A549 treated with DMSO at 1 μM for 4 hours (cell line): ENCODE measurements at places on chromosomes 7 and 10. TPM values are rescaled to one million over a fixed set of nuclear protein-coding genes. Genes with fewer than 3 reads are reported as not detected.

The PTN gene
- not detected in 5 replicates for total RNA-seq

The CLCN1 gene
- total RNA-seq = 0.03 to 0.07 TPM (median 0.06 TPM) in 3 of 5 replicates, not detected in the others

The GNAT3 gene
- total RNA-seq = not detected in 5 replicates

The AHR gene
- 13.3 to 20.9 TPM (median 16.8 TPM) in 5 replicates for total RNA-seq

The PALD1 gene
- total RNA-seq = 5.9 to 8.6 TPM (median 7.2 TPM) in 5 replicates

The JCAD gene
- 8.8 to 9.8 TPM (median 9.1 TPM) in 5 replicates for total RNA-seq

The SFMBT2 gene
- total RNA-seq = 11.4 to 14.9 TPM (median 13.5 TPM) in 5 replicates

The AZGP1 gene
- 0.23 TPM in 1 of 5 replicates, not detected in the others for total RNA-seq

The EGR2 gene
- total RNA-seq = 0.26 to 0.86 TPM (median 0.36 TPM) in 5 replicates
